ENCODE measurements at places on chromosomes 6 and 20. TPM values are rescaled to one million over a fixed set of nuclear protein-coding genes. Genes with fewer than 3 reads are reported as not detected.

GRCh38 chr6:105389543-105389942, 13.3 kb downstream of the PREP start:
- DNase-seq = no peak

DNA sequence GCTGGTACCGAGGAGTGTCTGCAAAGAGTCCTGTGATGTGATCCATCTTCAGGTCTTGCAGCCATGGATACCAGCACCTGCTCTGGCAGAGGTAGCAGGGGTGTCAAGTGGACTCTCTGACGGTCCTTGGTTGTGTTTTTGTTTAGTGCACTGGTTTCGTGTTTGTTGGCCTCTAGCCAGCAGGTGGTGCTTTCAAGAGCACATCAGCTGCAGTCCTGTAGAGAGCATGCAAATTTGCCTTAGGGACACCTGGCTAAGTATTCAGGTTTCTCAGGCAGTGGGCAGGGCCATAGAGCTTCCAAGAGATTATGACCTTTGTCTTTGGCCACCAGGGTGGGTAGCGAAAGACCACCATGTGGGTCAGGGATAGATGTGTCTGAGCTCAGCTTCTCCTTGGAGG, 14.5 kb upstream of the RGS17 start:
- no peak for DNase-seq

DNA sequence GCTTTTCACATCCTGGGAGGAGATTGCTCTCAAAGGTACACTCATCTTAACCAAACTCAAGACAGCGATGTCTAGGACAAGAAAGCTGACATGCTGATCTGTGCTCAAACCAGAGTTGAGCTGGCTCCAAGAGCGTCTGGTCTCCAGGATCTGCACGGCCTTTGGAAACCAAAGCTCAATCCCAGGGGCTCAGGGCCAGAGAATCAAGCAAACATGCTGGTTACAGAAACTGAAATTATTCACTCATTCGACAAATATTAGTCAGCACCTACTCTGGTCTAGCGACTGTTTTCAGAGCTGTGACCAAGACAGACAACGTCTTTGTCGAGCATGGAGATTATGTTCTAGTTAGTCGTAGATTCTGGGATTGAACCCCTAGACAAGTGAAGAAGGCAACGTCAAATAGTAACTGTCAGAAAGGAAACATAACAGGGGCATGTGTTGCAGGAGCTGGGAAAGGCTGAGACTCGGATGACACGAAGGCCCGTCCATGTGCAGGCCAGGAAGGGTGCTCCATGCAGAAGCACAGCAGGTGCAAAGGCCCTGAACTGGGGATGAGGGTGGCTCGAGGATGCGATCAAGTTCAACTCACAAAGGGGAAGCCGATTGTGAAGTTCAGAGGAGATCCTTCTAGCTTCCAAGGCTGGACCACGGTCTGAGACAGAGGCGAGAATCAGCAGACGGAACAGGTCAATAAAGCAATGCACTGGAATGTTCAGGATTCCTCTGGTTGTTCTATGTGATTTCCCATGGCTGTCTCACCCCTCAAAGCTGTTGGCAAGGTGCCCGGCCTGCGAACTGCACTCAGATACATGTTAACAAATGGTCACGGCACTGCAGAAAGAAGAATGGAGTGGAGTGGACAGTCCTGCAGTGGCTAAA, 12.5 kb upstream of the PCK1 start:
- no peak for DNase-seq

DNA sequence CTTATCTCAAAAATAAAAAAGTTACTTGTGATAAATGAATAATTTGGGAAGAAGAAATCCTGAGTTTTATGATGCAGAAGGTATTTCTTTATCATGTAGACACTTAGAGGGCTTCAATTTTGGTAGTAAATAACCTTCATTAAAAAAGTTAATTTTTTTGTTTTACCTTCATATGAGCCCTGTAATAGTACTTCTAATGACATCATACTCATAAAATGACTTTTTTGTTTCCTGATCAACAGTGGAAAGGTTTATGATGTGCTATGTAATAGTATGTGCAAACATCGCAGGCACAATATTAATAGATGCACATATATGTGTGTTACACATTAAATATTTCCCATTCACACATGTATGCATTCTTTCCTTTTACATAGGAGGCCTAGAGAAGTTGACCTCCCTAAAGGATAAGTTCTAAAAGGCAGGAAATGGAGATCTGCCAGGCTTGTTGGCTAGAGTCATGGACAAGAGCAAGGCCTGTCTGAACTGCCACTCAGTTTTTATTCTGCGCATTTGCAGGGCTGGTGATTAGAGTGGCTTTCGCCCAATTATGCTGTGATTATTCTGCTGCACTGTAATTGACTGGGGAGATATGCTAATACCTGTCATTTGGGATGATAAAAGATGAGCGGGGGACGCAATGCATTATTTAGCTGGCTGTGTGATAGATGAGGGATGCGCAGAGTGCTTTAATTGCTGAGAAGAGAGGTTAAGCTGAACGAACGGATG, 272.6 kb downstream of the TMEM242 start:
- no peak for DNase-seq

The TRIM15 gene
- polyA plus RNA-seq = not detected

DNA sequence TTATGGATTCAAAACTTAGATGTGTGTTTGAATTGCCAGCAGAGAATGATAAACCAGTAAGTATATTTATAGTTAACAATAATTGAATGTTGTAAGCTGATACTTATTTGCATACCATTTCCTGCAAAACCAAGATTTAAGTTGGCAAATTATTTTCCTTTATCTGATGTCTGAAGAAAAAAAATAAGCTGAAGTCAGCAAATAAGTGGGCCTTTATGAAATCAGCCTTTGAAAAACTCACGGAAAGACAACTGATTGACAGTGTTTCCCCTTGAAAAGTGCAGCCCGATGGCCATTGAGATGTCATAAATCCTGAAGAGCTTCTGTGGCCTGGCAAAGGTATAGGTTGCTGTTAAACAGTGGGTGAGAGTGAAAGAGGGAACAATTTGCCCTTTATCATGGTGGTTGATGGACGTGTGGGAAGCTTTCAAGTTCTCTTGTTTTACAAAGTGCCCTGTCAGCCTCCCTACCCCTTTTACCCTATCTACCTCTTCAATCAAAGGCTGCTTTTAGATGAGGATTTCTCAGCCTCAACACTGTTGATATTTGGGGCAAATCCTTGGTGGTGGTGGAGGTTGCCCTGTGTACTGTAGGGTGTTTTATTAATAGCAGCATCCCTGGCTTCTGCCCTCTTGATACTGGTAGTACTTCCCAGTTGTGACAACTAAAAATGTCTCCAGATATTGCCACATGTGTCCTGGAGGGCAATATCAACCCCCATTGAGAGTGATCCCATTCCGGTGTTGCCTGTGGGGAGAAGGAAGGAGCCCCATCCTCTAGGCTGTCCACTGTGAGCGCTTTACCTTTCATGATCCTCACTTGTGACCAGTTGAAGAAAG, 50.2 kb downstream of the VAPB start:
- no peak for DNase-seq

GRCh38 chr6:135731116-135731515, 120.4 kb upstream of the PDE7B start:
- no peak for DNase-seq

DNA sequence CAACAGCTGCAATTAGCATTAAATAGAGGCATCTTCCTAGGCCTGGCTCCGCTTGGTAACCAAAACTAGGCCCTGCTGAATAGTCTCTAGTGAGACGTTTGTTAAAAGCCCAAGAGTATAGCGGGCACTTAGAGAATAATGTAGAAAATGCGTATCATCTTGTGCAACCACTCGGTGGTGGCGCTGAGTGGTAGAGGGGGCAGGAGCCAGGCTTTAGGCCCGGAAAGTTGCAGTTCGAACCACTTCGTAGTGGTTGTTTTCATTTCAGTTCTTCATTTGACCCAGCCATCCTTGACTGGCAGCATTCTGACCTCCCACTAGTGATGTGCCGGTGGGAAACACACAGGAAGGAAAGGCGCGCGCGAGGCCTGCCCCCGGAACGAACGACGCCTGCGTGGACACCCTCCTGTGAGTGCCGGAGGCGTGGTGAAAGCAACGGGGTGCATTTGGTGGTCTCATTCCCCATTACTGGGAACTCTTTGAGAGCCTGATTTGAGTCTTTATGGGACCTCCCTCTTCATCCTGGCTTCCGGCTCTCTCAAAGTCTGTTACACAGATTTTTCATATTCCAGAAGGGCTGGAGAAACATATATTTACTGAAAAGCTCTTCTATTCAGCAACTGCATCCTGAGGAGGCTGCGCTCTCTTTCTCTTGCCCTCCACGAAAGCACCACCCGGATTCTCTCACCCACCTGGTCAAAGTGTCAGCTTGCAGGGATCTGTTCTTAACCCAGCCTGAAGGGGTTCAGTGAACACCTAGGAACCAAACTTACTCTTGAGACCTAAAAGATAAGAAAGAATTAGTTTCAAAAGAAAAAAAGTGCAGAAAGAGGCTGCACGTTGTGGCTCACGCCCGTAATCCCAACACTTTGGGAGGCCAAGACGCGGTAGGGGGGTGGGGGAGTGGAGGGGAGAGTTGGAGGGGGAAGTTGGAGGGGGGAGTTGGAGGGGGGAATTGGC, 18.2 kb downstream of the GPX5 start:
- no peak for DNase-seq

GRCh38 chr6:133983099-133983939, 30.3 kb downstream of the TBPL1 start:
- DNase-seq = no peak

DNA sequence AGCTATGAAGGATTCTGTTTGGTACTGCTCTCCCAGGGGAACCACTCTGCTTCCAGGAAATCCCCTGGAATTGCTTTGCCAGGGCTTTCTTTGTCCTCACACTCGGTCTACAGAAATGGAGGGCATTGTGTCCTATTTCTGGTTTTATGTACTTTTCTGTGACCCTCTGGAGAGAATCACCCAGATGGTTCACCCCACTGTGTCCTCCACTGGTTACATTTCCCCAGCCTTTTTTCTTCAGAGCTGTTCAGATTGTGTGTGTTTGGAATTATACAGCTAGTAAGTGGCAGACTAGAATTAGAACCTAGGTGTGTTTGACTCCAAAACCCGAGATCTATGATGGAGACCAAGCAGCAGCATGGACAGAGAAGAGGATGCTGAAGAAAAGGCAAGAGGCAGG, 80.8 kb downstream of the CD164 start:
- no peak for DNase-seq

GRCh38 chr6:53161481-53162009, 12.9 kb upstream of the GCM1 start:
- DNase-seq = no peak

The OR5V1 gene
- polyA plus RNA-seq = not detected

- no peak for DNase-seq
Observed at GRCh38 chr20:38129248-38129865, 35.7 kb downstream of the TGM2 start.

DNA sequence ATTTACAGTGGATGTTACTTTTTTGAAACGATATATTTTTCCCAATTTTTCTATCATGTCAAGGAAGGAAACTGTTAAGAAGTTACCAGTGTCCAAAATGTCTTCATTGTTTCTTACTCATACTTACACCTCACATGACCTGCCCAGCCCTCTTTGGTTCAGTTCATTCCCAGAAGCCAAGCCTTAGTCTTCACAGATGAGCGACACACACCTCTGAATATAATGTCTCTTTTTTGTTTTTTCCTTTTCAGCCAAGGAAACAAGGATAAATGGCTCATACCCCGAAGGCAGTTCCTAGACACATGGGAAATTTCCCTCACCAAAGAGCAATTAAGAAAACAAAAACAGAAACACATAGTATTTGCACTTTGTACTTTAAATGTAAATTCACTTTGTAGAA, 225.2 kb downstream of the SMOC2 start:
- no peak for DNase-seq

GRCh38 chr6:74939151-74939708, 266.6 kb downstream of the COL12A1 start:
- DNase-seq = no peak

The OSTM1 gene
- polyA plus RNA-seq = 28.0 TPM

- no peak for DNase-seq
Observed at GRCh38 chr6:322259-322930, 30.1 kb downstream of the DUSP22 start.

DNA sequence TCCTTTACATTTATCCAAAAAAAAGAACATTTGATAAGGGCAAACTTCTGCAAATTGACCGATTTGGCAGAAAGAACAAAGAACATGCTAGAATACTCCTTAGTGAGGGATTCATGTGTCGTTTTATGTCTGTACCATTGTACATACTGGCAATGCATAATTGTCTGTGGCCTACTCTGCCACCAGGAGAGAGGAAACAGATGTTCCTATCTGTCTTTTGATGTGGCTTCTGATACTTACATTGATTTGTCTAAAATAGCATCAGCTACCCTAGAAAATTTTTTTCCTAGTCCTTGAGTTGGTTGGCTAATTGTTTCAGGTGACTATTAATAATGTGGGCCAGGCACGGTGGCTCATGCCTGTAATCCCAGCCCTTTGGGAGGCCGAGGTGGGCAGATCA, 654.1 kb downstream of the KIF16B start:
- DNase-seq = no peak

The NKAPL gene
- 0.52 TPM for polyA plus RNA-seq

DNA sequence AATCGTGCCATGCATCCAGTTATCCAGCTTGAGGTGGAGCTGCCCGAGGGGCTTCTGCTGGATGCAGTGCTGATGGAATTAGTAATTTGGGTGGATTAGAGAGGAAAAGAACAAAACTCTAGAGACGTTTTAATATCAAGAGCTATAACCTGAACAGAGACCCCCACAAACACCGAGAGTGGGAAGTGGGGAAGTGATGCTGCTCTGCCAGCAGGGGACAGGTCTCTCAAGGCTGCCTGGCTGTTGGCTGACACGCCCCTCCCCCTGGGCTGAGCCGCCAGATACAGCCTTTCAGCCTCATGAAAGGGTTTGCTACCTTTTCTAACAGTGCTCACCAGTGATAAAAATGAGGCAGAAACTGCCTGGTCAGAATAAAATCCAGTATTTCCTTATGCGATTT, 9.6 kb downstream of the LEMD2 start:
- no peak for DNase-seq

Measured in AG04450 (cell line).